Spinal cord (tissue), 10 donors: ENCODE measurements at places on chromosomes 12 and 14.

DNA sequence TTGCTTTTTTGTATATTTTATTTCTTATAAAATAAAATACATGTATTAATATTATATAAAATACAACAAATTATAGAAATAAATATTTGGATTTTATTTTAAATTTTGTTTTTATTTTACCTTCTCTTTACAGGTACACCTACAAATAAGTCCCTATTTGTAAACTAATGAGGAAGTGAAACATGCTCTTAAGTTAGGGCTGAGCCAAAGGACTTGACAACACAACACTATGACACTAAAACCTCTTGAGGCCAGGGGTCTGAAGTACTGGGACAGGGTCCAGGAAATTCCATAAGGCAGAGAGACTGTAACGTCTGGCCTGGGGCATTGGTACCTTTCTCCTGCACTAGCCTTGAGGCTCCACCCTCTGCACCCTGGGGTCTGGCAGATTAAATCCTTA is 293.2 kb downstream of the FOXN3 start:
- DNase-seq: no peak

GRCh38 chr14:94638961-94639817 is 27.0 kb downstream of the SERPINA3 start:
- DNase-seq: no peak

- no peak for DNase-seq
Measured at GRCh38 chr12:121513464-121514183, 67.2 kb downstream of the KDM2B start.

- DNase-seq: no peak
Measured at GRCh38 chr12:119012179-119012578, 30.8 kb downstream of the SRRM4 start.

DNA sequence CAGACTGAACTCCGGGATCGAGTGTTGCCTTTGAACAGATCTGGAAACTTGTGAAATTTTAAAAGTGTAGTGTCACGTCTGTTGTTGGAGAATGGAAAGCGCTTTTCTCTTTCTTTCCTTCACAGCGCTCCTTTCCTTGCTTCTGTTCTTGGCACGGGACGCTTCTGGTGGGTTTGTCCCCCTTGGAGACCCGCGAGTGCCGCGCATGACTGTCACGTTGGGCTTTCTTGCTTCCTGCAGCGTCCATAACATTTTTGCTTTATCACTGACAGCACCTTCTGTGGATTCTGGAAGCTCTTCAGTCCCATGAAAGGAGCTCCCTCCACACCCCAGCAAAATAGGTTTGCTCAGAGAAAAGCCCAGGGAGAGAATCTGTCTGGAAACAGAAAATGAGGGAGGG is 193.0 kb upstream of the TMEM132C start:
- peak; percentile 23 for DNase-seq

DNA sequence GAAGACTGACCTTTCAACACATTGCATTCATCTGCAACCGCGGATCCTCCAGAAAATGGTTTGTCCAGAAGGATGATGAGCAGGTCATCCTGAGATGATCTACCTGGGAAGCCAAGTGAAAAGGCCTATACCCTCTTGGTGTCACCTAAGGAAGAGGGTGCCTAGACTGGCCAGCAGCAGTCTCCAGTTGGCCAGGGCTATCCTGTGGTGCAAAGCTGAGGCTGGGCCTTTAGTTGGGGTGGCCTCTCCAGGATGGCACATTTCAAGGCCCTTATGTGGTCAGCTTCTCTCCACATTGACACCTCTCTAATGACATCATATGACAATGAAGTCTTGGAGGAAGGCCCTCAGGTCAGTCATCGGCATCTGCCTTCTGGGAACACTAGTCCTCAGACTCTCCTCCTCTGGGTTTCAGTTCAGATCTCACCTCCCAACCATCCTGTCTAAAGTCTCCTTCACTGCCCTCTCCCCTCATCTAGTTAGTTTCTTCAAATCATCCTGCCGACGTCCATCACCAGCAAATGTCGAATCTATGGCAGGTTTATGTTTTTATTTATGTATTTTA is 3.3 kb upstream of the SLC22A17 start:
- DNase-seq: no peak

DNA sequence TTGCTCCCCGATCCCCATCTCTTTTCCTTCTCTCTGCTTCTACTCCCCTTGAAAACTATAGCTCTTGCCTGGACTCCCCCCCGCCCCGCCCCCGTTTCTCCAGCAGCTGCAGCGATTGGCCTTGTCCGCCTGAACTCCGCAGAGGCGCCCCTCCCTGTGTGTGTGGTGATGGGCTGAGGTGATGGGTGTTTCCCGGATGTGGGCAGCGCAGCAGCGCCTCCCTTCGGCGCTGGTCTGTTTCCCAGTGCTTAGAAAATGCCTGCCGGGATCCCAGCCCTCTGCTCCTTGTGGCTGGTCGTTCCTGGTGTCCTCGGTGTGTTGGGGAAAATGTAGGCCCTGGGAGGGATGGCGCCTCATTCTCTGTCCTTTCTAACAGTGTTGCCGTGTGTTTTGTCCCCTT is 43.3 kb downstream of the GALNT8 start:
- DNase-seq: no peak

- DNase-seq: no peak
Measured at GRCh38 chr12:5914387-5915149, 30.5 kb downstream of the ANO2 start.

DNA sequence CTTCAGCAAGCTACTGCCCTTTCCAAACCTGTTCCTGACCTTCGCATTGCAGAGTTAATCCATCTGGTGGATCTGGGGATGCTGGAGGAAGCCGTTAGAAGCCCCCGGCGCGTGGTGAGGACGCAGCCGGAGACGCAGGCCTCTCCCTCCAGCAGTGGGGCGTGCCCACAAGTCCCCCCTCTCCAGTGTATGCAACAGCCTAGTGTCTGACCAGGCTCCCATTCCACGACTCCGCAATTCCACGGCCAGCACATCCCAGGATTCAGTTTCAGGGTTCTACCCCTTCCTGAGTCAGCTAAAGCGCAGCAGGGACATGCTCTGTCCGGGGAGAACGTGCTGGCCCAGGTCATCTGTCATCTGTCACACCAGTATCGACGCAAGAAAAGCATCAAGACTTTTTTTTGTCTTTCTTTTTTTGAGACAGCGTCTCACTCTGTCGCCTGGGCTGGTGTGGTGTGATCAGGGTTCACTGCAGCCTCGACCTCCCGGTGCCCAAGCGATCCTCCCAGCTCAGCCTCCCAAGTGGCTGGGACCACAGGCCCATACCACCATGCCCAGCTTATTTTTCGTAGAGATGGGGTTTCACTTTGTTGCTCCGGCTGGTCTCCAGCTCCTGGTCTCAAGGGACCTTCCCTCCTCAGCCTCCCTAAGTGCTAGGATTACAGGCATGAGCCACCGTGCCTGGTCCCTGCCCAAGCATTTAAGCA is 8.0 kb upstream of the DYNC1H1 start:
- DNase-seq: no peak

DNA sequence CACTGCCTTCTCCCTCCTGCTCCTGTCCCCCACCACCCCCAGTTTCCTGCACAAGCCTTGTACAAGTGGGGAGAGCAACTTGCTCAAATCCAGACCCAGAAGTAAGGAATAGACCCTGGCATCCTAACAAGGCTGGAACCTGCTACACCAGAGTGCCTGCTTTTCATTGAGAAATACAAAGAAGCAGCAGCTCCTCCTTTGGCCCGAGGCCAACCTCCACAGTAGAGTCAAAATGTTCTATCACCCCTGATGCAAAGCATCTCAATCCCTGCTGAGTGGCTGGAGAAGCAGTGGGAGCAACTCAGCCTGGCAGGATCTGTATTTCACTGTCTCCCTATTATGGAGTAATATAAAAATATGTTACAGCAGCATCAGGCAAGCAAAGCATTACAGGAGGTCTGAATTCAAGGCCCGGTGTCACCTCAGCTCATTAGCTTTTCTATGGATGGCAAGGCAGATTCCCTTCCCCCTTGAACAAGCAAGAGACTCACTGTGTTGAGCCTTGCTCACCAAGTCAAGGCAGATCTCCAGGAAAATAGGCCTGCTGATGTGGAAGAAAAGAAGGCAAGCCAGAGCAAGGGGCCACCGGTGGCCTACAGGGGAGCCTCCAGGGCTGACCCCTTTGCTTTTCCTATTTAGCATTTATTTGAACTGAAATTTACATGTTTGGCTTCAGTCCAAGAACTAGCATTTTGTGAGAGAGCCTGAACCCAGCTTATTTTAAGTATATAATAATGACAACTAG is 186.3 kb upstream of the EGLN3 start:
- no peak for DNase-seq

DNA sequence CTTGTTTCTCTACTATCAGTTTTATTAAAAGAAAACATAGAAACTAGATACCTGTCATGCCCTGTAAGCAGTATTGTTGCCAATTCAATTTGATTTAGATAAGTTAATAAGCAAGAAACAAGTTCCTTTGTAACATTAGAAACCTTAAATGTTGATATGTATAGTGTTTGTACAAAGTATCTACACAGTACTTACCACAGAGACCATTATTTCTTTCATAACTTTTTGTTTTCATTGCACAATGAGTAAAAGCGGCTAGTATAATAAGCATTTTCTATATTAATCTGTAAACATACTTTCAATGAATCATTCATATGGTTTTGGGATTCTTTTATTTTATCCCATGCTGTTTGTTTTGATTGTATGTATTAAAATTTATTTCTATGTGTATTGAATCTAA is 305.1 kb downstream of the TTC6 start:
- DNase-seq: no peak

DNA sequence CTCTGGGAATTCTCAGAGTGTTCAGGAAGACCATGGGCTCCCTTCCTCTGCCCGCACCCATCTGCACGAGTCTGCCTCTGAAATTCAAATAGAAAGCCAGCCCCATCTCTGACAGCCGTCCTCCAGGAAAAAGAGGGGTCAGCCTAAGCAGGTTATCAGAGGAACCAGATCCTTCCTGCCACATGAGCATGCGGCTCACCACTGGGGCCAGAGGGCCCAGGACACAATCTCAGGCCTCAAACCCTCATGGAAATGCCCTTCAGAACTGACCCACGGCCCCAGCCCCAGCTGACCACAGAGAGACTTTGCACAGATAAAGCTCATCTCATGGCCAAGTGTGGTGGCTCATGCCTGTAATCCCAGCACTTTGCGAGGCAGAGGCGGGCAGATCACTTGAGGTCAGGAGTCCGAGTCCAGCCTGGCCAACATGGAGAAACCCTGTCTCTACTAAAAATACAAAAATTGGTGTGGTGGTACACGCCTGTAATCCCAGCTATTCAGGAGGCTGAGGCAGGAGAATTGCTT is 23.2 kb downstream of the PXN start:
- no peak for DNase-seq

- DNase-seq: no peak
Measured at GRCh38 chr14:38904959-38905358, 198.1 kb downstream of the SEC23A start.

DNA sequence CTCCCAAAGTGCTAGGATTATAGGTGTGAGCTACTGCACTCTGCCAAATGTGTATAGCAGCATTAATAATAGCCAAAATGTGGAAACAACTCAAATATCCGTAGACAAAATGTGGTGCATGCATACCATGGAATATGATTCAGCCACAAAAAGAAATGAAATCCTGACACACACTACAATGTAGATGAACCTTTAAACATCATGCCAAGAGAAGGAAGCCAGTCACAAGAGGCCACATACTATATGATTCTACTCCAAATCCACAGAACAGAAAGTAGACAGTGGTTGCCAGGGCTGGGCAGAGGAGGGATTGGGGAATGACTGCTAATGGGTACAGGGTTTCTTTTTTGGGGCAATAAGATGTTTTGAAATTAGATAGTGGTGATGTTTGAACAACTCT is 7.7 kb upstream of the TMED2 start:
- DNase-seq: no peak

DNA sequence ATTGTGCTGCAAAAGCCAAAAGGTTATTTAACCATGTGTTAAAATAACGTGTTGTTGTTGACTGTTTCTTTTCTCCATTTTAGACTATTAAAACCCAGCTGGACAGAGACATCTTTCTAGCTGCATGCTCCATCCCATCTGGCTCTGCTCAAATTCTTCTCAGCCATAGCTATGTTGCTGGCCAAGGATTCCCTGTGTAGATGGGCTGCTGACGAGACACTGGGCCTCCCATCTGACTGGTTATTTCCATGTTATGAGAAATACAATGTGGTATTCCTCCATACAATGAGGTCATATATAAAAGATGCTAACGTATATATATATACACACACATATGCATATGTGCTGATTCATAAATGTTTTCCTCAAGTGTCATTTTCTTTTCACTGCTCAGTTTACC is 30.1 kb downstream of the MED13L start:
- no peak for DNase-seq

DNA sequence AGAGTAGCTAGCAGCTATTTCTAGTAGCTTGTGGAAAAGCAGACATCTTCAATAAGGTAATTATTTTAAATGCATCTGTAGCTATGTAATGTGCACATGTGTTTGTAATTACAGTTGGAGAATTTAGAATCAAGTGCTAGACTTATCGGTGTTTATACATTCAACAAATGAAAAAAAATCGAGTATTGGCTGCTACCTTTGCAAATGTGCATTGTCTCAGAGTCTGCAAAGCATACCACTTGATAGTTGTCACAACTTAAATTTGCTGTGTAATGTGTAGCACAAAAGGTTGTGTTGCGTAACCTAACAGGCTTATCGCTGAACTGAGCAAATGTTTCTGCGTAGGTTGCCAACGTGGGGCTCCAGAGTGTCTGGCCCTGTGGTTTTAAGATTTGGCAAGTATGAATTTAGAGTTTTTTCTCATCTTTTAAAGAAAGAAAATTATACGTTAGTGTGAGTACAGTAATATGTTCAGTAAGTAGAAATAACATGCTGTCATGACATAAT is 44.3 kb downstream of the TMTC2 start:
- no peak for DNase-seq

DNA sequence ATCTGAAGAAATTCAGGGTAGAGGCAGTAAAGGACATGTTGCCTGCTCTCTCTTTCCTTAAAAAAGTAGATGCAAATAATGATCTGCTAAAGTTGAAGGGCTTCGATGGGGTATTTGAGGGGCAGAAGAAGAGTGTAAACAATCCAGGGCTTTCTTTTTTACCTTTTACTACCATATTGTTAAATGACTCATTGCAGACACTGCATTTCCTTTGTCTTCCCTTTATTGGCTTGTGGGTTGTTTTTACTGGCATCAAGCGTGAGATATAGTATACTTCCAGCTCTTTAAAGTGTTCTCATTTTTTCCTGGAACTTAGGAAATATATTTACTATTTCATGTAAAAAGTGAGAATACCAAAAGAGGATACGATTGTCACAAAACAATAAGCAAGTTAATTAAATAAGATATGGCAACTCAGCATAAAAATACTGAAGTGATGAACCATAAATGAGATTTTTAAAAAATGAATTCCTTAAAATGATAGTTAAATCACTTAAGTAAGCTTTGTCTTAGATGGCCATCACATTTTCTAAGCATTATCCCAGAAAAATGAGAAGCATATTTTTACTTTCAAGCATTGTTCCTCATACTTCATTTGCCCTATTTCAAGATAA is 72.3 kb upstream of the KRAS start:
- no peak for DNase-seq

DNA sequence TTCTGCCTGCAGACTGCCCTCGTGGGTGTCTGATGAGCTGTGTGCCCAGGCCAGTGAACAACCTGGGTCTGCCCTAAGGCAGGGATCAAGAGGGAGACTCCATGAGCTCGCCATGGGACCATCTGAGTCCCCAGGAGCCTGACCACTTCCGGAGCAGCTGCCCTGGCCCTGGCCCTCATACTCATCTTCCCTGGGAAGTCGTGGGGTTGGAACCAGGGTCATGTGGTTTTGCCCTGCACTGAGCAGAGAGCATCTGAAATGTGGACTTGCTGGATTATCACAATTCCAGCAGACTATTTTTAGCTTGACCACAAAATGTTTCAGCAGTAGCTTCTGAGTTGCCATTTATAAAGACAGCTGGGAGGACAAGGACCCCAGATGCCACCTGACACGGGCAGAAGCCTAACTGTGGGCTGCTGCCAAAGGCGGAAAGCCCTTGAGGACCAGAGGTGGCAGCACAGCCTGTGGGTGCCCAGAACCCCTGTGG is 6.7 kb downstream of the BTBD6 start:
- DNase-seq: no peak
